ENCODE measurements at places on chromosomes 2 and 18. TPM values are rescaled to one million over a fixed set of nuclear protein-coding genes. Genes with fewer than 3 reads are reported as not detected.

GRCh38 chr18:8468921-8469335, 140.3 kb upstream of the RAB12 start:
- DNase-seq: peak; percentile 46

DNA sequence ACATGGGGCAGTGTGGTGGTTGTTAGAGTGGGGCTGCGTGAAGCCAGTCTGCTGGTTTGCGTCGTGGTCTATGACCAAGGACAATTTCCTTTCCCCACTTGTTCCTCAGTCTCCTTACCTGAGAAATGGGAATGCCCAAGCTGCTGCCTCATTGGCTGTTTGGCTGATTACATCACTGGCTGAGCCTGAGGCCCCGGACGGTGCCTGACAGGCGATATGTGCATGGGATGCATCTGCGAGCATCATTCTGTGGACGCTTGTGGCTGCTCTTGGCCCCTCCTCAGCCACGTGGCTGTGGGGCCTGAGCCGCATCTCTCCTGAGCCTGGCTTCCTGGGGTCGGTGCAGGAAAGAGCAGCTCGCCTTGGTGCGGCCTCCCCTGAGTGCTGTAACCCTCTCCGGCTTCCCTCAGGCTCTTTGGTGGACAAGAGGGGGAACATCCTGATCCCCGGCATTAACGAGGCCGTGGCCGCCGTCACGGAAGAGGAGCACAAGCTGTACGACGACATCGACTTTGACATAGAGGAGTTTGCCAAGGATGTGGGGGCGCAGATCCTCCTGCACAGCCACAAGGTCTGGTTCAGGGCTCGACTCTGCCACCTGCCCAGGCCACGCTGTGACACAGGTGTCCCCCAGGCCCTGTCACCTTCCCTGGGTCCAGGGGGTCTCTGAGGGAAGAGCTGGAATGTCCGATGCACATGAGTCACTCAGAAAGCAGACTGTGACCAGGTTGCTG, 17.2 kb downstream of the CNDP2 start:
- no peak for DNase-seq

- no peak for DNase-seq
These were observed 169.4 kb downstream of the LDLRAD4 start for GRCh38 chr18:13387855-13388548.

DNA sequence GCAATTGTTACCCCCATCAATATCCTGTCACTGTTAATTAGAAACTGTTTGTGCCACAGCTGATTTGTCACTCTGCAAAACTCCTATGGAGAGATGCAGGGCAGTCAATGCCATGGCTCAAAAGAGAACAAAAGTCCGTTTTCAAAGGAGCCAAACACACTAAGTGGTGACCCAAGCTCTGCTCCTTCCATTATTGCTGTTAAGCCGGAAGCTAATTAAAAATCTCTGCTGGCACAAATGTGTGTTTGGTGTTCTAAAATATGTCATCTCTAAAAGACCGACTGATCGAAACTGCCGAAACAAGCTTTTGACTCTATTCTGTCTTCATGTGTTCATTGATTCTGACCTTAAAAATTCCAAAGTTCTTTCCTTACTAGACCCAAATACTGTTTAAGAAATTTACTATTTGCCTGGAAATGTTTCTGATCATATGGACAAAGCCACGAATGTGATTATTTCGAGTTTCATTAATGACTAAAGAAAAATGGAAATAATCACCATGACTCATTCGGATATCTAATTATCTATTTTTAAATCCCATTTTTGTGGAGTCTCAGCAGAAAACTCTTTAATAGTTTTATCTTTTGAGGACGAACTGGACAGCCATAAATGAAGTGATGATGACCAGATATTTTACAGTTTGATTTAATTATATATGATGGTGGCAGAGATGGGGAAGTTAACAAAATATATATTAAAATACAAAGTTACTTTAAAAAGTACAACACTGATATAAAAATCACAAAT, 287.6 kb downstream of the SOCS6 start:
- no peak for DNase-seq

DNA sequence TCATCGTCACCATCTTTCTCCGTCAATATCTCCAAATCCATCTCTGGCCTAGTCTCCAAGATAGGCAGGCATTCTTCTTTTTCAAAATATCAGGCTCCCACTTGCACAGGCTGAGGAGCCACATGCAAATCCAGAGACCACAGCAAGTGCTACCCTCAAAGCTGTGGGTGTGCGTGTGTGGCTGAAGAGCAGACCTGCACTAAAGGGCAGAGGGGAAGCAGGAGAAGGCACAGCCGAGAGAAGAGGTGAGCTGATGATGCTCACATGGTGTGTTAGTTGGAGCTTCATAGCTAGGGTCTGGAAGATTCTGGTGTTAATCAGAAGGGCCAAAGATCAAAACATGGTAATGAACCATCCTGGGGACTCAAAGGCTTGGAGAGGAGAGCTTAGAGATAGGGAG, 3.8 kb downstream of the SPEG start:
- no peak for DNase-seq

DNA sequence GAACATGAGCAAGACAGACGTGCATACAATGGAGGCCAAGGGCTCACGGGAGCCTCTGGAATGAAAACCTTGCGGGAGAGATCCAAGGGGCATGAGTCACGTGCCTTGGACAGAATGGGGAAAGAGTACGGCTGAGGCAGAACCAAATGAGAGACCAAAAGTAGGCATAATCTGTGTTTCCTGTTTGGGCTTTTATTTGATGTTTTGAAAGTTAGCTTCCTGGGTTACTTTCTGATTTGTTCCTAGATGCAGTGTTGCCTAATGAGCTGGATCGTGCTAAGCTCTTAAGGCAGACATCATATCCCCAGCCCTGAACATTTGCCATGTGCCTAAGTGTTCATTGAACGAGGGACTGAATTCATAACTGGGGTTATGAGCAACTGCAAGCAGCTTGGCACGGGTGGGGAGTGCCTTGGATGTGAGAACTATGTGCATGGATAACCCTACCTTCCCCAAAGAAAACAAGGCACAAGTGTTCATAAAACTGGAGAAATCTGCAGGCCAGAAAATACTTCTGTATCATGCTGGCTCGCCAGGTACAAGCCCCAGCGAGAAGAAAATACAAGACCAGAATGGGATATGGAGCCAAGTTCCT, 60.3 kb upstream of the RPL31 start:
- no peak for DNase-seq

DNA sequence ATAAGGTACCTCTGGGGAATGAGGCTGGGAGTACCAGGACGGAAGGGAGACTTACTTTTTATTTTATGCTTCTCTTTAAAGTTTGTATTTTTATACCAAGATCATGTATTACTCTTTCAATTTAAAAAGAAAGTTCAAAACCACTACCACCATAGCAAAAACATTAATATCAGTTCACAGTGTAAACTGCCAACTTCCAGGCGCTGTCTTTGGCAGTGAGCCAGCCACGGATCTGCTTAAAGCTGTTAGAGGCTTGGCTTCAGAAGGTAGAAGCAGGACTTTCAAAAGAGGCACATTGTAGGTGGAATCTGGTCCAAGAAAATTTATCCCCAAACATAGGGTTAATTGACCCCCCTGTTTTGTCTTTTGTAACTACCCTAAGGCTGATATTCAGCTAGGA, 74.8 kb downstream of the B3GNT2 start:
- peak; percentile 62 for DNase-seq

GRCh38 chr2:406231-406630, 118.3 kb upstream of the ALKAL2 start:
- no peak for DNase-seq

GRCh38 chr2:175136334-175137215, 31.4 kb downstream of the ATF2 start:
- DNase-seq: no peak

DNA sequence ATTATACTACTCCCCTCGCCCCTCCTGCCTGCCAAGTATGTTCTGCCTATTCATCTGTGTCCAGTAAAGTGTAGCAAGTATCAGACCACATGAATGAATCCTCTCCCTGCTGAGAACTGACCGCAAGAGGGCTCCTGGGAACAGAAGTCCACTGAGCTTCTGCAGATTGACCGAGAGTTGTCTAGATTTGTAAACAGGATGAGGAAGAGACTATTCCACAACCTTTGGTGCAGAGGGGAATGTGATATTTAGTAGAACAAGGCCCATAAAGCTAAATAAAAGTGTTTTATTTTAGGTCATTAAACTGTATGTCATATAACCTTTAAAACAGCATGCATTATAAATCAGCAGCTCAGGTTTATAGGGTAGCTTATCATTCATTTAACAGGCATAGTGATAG, 377.0 kb downstream of the DCC start:
- DNase-seq: no peak

DNA sequence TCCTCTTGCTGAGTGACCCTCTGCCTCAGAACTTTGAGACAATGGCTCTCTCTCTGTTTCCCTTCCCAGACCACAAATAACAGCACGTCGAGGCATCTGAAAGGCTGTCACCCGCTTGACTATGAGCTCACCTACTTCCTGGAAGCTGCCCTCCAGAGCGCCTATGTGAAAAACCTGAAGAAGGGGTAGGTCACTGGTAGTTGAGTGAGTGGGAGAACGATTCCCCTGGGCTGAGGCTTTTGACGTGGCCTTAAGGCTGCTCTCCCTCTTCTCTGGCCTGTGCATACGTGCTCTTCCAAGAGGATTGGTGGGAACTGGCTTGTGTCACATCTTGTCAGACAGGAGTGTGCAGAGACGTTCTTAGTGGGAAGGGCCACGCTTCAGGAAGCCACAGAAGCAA, 63.1 kb upstream of the MCFD2 start:
- DNase-seq: no peak

GRCh38 chr2:228675091-228675490, 493.6 kb upstream of the SPHKAP start:
- no peak for DNase-seq

DNA sequence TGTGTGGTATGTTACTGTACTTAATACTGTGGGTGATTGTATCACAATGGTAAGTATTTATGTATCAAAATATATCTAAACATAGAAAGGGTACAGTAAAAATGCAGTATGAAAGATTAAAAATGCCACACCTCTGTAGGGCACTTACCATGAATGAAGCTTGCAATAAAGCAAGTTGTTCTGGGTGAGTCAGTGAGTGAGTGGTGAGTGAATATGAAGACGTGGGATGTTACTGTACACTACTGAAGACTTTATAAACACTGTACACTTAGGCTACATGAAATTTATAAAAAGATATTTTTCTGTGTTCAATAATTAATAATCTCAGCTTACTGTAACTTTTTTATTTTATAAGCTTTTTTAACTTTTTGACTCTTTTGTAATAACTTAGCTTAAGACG, 1162.4 kb upstream of the NRXN1 start:
- no peak for DNase-seq

DNA sequence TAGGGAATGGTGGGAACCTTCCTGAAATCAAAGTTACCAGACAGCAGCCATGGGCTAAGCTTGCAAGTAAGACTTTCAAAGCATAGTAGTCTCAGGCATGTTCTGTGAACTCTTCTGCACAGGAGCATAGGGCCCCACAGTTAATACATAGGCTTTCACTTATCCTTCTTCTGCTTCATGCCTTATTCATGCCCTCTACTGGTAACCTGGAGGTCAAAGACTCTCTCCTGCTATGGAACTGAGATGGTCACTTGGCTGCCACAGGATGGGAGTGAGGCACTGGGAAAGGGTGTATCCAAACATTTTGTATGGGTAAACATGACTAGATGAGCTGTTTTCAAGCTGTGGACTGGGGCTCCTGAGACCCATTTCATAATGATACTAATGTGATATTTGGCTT, 49.1 kb upstream of the ZNF638 start:
- DNase-seq: peak; percentile 26

Gene ST6GAL2
- total RNA-seq: not detected

Gene CASP10
- total RNA-seq: 0.48 TPM

Gene MALL
- total RNA-seq: 0.16 TPM

Gene FOXD4L1
- total RNA-seq: 0.43 TPM

Gene TBR1
- total RNA-seq: not detected

Measured in myocyte (in vitro differentiated cells).